ENCODE measurements at places on chromosomes 6 and 20.

GRCh38 chr6:21005816-21006570, 471.7 kb downstream of the CDKAL1 start:
- DNase-seq: no peak

- no peak for DNase-seq
Observed at GRCh38 chr20:19677336-19677735, 80.7 kb upstream of the RIN2 start.

DNA sequence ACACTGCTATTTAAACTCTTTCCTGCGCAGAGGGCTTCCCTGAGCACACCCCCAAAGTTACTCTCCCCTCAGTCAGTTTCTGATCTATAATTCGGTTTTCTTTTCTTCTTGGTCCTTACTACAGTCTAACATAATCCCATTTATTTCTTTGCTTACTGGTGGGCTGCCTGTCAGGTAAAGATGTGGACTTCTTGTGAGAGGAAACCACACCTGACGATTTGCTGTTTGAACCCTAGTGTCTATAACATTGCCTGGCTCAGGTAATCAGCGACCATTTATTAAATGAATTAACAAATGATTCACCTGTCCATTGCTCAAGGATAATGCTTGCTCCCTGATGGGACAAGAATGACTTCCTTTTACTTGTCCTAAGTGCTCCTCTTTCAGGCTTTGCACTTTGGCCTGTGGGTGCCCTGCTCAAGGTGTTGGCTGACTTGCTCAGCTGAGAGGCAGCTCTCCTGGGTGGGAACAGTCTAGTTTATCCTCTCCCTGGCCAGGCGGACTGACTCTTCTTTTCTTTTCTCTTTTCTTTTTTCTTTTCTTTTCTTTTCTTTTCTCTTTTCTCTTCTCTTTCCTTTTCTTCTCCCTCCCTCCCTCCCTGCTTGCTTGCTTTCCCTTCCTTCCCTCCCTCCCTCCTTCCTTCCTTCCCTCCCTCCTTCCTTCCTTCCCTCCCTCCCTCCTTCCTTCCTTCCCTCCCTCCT, 233.1 kb downstream of the BCAS1 start:
- no peak for DNase-seq

GRCh38 chr6:79783670-79784394, 152.7 kb downstream of the SH3BGRL2 start:
- no peak for DNase-seq

- no peak for DNase-seq
Observed at GRCh38 chr6:88236612-88237360, 70.6 kb upstream of the CNR1 start.

- no peak for DNase-seq
Observed at GRCh38 chr20:57665589-57665971, 44.2 kb downstream of the PMEPA1 start.

DNA sequence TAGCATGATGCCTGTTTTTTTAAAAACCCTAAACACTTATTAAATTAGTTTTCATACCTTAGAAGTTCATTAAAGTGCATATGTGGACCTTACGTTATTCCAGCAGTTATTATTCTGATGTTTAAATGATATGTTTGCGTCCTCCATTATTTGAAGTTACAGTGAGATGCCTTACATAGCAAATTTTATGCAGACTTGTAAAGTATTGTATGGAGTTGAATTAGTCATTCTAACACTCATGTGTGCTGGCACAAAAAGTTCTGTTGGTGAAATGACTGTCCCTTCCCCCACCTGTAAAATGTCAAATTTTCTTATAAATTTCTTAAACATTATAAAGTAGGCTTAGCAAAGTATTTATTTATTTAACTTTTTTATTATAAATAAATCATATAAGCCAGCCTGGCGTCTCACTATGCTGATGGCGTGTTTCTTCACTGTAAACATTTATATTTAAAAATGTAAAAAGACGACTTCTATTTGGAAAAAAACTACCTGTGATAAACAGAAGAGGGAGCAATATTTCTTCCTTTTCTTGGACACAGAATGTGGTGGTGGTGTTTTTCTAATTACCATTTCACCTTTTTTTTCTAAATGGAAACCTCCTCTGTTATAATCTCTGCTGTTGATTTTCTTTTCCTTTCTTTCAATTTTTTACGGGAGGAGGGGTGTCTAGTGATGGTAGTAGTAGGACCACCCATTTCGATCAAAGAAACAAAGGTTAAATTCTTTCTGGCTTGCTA, 155.4 kb downstream of the RFPL4B start:
- no peak for DNase-seq

- DNase-seq: no peak
Observed at GRCh38 chr6:15864038-15864707, 201.3 kb upstream of the DTNBP1 start.

GRCh38 chr6:52489881-52490280, 69.7 kb downstream of the EFHC1 start:
- no peak for DNase-seq

DNA sequence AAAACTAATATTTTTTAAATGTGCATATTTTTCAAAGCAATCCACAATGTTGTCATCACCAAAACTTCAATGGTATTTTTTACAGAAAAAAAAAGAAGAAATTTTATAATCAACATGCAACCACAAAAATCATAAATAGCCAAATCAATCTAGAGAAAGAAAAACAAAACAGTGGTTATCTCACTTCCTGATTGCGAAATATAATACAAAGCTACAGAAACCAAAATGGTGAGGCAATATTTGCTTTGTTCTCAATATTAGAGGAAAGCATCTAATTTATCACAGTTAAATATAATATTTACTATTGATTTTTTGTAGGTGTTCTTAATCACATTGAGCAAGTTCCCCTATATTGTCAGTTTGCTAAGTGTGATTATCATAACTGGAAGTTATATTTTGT, 720.7 kb upstream of the ADGRB3 start:
- no peak for DNase-seq

DNA sequence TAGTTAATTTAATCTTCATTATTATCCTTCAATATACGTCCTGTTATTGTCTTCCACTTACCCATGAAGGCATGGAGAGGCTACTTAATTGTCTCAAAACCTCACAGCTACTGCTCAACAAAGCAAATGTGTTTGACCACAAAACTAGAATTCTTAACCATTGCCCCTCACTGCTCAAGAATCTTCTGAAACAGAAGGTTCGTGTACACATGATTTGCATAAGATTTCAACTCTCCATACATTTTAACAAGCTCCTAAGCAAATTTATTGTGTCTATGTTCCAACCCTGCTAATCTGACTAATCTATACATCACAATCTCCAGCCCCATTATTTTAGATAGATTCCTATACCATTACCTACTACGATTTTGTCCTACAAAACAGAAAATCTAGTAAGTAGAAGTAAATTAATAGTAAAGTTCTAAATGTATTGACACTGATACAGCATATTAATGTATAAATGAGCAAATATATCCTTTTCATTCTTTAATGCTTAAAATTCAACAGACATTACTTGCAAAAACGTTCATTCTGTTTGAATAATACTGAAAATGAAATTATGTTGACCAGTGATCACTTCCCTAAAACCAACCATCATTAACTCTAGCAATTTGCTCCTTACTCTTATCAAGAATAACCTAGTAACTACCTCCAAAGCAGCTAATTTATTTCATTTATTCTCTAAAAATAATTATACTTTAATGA, 89.7 kb upstream of the RNF217 start:
- DNase-seq: no peak

DNA sequence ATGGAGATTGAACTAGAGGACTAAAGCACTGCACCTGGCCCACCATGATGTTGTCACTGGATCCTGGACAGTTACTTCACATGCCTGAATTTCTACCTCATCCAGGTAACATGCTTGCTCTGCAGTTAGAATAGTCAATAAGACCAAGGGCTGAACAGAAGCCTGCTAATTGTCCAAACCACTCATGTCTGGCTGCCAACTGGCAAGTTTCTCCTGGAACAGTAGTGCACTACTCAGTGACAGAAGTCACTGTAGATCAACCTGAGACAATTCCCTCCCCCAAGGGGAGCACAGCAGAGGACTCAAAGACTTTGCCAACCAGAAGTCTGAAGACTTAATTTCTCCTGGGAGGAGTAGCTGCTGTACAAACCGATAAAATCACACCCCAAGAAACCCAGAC, 454.6 kb upstream of the MARCKS start:
- no peak for DNase-seq

DNA sequence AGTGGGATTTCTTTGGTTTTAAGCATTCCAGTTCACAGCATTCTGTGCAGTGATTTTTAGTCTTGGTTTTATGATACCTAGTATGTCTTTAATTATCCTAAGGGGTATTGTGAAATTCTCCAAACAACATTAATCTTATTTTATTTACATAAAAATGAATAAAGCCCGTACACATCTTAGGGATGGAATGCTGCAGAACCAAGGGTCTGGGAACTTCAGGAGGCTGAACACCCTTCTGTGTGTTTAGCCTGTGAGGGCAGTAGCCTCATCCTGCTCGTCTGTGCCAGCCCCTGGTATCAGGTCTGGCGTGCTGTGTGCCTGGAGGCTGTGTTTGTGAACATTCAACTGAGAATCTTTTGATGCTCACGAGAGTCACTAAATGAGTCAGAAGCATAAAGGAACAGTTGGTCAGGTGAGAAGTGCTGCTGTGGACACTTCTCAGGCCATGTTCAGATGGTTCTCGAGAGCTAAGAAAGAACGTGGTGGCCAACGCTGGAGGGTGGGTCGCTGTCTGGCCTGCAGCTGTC, 25.2 kb upstream of the C20orf204 start:
- DNase-seq: no peak

- no peak for DNase-seq
Observed at GRCh38 chr20:49540232-49540620, 27.7 kb downstream of the PTGIS start.

DNA sequence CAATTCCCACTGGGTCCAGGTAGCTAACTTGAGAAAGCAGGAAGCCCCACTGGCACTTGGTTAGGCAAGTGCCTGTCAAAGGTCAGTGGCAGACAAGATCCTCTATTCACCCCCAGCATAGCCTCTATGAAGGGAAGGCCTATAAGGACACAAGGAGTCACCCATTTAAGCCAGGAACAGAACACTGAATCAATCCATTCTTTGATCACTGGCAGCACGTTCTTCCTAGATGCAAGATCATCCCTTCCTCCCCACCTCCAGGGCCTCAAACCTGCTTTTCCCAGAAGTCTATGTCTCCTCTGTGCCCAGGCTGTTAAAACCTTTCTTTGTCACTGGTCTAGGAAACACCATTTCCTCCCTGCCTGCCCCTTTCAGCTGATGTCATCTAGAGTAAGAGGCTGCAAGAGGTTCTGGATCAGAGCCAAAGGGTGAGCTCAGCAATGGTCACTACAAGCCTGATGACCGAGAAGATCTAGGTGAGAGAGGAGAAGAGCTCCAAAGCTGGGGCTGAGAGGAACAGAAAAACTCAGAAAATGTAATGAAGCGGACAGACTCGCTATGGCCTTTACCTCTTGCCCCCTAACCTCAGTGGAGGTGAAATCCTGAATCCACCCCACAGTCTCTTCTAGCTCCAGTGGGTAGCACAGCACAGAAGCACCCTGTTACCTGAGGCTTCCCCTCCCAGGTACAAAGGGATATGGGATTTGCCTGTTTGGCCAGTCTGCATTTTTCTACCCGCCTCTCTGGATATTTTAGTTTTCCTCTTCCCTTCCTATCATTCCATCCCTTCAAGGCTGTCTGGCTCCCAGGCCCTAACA, 1.8 kb downstream of the GTPBP2 start:
- DNase-seq: no peak

DNA sequence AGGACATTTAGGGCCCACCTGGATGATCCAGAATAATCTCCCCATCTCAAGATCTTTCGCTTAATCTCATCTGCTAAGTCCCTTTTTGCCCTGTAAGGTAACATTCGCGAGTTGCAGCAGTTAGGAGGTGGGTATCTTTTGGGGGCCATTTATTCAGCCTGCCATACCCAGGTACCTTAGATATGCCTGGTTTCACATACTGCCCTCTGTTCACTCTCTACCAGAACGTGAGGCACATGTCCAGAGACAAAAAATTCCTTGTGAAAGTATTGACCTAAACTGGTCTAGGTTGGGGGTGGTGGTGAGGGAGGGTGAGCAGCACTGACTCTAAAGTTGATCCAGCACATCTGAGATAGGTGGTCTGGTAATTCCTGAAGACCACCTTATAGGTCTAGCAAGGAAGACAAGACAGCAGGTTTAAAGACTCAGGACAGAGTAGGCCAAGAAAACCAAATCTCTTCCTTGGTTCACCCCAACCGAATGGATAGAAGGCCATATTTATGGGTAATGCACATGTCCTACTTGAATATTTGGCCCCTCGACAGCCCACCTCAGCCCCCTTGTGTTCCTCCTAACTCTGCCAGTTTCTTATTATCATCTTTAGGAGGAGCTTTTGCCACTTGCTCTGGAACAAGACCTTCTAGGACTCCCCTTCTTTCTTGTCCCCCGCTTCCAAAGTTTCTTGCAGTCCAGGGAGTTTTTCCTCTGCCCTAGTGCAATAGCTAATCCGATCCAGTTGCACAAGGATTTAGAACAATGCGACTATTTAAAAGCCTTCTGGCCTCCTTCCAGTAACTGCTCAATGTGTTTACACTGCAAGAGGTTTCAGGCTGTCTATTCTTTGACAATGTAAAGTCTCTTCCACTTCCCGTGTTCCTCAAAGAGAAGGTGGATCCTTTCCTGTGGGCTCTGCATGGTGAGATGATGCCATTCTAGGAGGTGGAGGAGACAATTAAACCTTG, 213.0 kb upstream of the LAMP5 start:
- DNase-seq: no peak

DNA sequence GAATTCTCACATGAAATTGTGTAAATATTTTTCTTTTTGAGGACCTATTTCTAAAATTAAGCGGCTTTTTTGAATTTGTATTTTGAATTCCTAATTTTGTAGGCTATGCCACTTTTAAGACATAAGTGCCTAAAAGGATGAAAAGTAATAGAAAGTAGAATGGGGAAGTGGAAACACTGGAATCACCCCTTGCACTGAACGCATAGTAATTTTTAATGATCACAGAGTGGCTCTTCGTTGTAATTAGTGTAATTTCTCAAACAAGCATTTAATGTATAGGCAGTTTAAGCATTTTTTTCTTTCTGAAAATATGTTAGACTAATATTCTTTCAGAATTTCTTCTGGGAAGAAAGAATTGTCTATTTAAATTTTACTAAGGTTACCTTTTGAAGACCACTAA, 73.2 kb downstream of the ARID1B start:
- no peak for DNase-seq

DNA sequence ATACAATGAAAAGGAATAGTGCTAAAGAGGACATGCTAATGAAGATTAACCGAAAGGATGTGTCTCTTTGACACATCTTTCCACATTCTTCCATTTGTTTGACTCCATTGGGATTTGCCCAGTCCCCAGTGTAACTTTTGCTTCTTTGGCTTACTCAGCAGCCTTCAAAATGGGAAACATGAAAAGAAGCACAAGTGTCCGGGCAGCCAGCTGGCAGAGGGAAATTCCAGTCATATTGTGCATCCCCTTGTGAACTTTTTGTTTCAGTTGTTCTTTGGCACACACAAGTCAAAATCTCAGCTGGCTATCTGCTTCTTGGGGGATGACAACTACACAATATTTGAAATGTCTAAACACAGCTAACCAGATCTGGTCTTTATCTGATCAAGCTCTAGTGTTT, 157.4 kb downstream of the OGFRL1 start:
- DNase-seq: no peak

GRCh38 chr6:4017058-4017739, 61.7 kb downstream of the FAM217A start:
- no peak for DNase-seq

- no peak for DNase-seq
Observed at GRCh38 chr20:42212391-42212790, 594.2 kb upstream of the CHD6 start.

GRCh38 chr20:14701326-14701725, 363.9 kb upstream of the FLRT3 start:
- DNase-seq: no peak

All from stimulated activated CD4-positive, alpha-beta T cell treated with anti-CD3 and anti-CD28 coated beads, Interleukin-4, amount 100 ng/mL, for 24 hours (primary cell).